ENCODE measurements at places on chromosomes 3 and 15.

GRCh38 chr3:169686874-169687273 lies 23.4 kb upstream of the MECOM start:
- DNase-seq, result no peak

DNA sequence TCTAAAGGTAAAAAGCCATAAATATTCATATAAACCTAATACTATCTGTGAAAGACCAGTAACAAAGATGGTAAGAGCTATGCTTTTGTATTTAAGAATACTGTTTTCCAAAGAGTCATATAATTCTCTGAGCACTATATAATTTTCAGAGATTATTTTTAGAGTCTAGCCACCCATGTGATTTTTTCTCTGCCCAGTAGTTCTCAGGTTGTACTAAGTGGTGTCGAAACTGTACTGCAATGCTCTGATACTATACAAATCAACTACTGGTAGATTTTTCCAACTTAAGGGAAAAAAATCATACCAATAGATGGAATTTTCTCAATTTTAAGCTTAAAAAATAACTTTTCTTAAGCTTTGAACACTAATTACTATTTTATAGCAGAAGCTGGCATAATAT lies 104.8 kb downstream of the MYO5A start:
- no peak for DNase-seq

- DNase-seq, result no peak
These were observed 56.2 kb upstream of the SLC6A6 start for GRCh38 chr3:14346191-14346590.

GRCh38 chr3:157074981-157075380 lies 85.0 kb downstream of the CCNL1 start:
- DNase-seq, result no peak

DNA sequence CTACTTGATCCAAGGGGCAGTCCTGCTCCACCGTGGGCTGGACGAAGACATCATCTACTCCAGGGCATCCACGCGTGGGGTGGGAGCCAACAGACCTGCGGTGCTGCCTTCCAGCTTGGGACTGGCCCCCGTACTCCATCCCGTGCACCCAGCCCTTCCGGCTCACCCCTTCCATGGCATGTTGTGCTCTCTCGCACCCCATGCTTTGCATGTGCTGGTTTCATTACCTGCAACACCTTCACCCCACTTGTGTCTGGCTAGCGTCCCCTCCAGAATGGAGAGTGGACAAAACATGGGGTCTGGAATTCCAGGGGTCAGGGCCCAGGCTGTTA lies 30.2 kb downstream of the SEMA7A start:
- DNase-seq, result no peak

DNA sequence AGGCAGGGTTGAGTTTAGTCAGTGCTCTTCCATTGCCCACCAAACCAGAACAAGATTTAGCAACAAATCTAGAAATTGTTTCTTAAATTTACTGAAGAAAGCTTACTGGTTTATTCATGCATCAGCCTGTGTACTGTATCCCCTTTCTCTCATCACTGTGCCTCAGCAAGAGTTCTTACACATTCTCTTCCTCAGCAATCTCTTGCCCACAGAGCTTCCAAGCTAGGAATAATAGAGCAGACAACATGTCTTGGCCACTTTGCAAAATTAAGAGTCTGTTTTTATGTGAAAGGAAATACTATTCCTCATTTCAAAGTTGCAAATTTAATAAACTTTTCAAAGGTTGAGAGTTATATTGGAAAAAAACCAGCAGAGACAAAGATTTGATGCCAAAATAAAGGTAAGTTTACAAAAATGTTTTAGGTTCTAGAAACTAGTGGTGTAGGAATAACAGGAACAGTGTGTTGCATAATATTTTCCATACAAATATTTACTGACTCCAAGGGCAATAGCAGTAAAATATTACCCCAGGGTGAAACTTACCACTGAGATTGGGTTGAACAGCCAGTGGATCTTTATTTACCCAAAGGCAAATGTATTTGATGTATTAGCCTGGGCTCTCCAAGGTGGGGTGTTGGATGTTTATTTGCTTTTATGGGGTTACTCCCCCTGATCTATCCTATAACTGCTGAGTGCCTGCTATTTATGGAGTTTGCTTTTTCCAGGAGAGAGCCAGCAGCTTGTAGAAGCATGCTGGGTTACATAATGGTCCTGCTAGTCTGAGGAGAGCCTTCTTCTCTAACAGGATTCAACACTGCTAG lies 276.7 kb downstream of the ADAMTSL3 start:
- DNase-seq, result peak; percentile 11

- DNase-seq, result no peak
These were observed 77.1 kb downstream of the SETD5 start for GRCh38 chr3:9474482-9474881.

GRCh38 chr15:70453238-70453637 lies 310.1 kb downstream of the UACA start:
- no peak for DNase-seq

GRCh38 chr15:81475926-81476325 lies 101.9 kb upstream of the TMC3 start:
- DNase-seq, result no peak

GRCh38 chr3:52004906-52005395 lies 9.3 kb upstream of the RPL29 start:
- no peak for DNase-seq

- DNase-seq, result no peak
These were observed 13.7 kb downstream of the CLDN11 start for GRCh38 chr3:170432416-170432815.

DNA sequence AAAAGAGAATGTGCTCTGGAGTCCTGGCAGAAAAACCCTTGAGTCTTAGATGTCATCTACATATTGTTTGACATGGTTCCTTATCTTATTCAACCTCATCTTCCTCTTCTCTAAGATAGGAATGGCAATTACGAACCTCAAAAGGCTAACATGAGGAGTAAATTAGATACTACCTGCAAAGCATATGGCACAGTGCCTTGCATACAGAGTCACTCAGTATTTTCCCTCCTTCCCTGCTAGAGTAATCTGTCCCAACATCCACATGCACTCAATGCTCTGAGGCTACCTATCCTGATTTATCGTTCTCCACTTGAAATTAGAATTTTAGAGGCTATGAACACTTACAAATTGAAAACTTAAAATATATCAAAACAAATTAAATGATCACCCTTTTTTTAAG lies 386.7 kb downstream of the RSL24D1 start:
- no peak for DNase-seq

DNA sequence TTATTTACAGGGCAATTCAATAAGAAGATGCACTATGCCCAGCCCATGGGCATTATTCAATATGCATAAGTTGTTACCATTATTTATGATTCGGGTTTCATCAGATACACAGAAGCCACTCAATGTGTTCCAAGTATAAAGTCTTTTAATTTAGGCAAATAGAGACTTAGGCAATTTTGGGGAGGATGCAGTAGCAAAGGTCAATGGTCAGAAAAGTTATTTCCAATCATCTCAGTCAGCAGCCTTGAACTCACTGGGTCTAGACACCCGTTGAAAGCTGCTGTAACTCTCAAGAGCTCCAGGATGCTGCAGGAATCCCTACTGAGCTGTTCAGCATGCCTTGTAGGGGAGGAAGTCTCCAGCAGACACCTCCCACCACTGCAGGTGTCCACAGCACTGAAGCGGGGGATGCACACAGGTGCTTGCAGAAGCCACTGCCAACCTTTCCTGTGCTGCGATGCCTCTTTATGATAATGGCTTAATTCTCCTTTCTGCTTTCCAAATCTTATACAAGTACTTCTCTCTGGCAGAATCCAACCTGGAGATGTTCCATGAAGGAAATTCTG lies 155.0 kb upstream of the SUCLG2 start:
- no peak for DNase-seq

GRCh38 chr3:58366699-58367098 lies 34.0 kb downstream of the PXK start:
- no peak for DNase-seq

DNA sequence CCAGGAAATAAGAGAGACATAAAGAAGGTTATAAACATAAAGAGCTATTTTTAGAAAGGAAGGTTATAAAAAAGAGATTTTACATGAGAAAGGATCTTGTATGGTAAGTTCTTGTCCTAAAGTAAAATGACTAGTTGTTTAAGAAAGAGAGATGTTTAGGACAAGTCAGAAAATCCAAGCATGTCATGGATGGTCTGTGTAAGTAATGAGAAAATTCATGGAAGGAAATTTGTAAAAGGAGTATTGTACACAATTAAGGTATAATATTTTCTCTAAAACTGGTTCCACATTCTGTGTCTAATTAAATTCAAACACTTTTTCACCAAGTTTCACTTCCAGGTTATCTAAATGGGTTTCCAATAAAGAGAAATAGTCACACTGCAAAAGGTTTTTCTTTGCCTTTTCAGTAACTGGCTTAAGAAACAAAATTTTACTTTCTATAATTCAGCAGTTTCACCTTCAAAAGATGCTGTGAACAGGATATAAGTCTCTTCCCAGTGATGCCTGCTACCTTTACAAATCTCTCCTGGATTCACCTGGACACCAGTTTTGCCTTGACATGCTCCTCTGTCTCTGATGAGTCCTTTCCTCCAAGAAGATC lies 455.7 kb downstream of the ZIC1 start:
- no peak for DNase-seq

Measured in A549 (cell line).